ENCODE measurements at places on chromosomes 12 and 14. TPM values are rescaled to one million over a fixed set of nuclear protein-coding genes. Genes with fewer than 3 reads are reported as not detected.

- no peak for DNase-seq
- H3K27me3 ChIP-seq: no peaks in the 10 kb centered on the region
- no peaks in the 10 kb centered on the region for H3K36me3 ChIP-seq
These were observed 34.8 kb upstream of the PMCH start for GRCh38 chr12:102232446-102232845.

The GRIN2B gene
- 0.52 TPM for total RNA-seq

DNA sequence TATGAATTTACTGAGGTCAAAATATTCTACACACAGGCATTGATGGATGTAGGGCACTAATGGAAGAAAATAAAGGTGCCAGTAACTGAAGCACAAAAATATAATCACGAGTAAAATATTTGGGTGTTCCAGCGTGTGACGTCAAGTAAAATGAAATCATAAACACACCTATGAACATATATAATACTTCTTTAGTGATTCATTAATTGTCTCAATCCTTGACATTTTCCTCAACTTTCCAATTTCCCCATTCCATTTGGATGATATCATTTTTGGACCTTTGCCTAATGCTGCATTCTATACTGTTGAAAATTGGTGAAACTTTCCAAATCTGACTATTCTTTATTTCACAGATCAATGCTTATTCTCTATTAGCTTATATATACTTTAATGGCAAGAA lies 649.3 kb downstream of the GALC start:
- H3K36me3 ChIP-seq: no peaks in the 10 kb centered on the region
- H3K27me3 ChIP-seq: no peaks in the 10 kb centered on the region
- H3K4me1 ChIP-seq: no peaks in the 10 kb centered on the region
- H3K27ac ChIP-seq: no peak overlapping the region

The PLEKHD1 gene
- total RNA-seq: not detected

DNA sequence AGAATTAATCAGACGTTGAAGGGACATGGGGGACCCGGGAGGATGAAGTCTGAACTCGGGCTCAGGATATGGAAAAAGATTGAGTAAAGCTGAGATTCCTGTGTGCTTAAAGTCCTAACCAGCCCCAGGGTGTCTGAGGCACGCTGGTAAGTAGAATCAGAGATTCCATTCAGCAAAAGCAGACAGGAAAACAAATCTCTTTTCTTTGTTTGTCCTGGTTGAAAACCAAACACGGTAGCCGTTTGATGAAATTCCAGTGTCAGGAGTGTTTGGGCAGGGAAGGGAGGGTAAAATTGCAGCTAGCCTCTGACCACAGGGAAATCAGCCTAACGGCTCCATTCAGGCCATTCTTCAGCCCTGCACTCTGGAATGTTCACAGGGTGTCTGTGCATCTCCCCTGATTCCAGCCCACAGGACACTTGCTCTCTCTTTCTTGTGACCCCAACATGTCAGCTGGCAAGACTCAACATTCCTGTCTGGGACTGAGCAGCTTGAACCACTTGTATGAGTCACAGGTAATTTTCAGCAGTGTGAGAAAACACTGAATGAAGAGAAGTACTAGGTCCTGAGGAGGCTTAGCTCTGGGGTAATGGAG lies 31.0 kb downstream of the NINJ2 start:
- peak overlapping the region; percentile 73 for H3K27ac ChIP-seq
- H3K27me3 ChIP-seq: no peaks in the 10 kb centered on the region
- peak overlapping the region; percentile 4 for H3K4me3 ChIP-seq
- H3K4me1 ChIP-seq: peaks cover 18% of the 10 kb centered on the region
- no peaks in the 10 kb centered on the region for H3K36me3 ChIP-seq
- DNase-seq: peak; percentile 77

GRCh38 chr14:52044791-52045522 lies 23.9 kb downstream of the NID2 start:
- no peaks in the 10 kb centered on the region for H3K4me1 ChIP-seq
- H3K36me3 ChIP-seq: no peaks in the 10 kb centered on the region
- no peak overlapping the region for H3K27ac ChIP-seq
- no peak for DNase-seq
- H3K27me3 ChIP-seq: no peaks in the 10 kb centered on the region

The KRT6B gene
- total RNA-seq: not detected

The FAM181A gene
- not detected for total RNA-seq

DNA sequence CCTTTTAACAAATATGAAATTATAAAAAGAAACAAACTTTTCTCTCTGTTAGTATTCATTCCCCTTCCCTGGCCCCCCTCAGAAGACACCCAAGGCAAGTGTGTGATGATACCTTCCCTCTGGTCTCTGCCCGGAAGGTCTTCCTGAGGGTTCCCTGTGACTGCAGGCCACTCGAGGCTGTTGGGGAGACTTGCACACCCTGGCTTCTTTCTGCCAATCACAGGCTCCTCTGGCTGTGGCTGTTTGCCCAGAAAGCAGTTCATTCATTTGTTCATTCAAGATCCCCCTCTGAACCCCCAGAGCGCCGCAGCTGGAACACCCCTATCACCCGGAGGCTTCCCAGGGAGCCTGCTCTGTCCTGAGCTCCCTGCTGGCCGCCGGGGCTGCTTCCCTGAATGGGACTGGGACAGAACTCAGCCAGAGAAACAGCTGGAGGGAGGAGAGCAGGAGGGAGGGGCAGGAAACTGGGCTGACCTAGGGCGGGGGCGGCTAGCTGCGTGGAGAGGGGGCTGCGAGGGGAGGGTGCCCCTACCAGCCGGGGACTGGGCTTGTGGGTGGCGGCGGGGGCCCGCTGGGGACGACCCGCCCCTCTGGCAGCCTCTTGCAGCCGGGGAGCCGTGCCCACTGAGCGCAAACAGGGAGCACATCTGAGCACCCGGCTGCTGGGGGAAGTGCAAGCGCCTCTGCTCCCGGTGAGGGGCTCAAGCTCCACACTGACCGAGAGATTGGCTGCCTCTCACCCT lies at the start of gene CMKLR1:
Gene CMKLR1 (minus strand): TSS at position 397 of the 743 bp plus-strand sequence. CDS start 45,720 bp downstream, outside the sequence.
- H3K4me1 ChIP-seq: peaks cover 10% of the 10 kb centered on the region
- no peaks in the 10 kb centered on the region for H3K27me3 ChIP-seq
- peak; percentile 22 for DNase-seq
- no peak within 1 kb of the TSS for H3K27ac ChIP-seq
- H3K36me3 ChIP-seq: no peaks in the 10 kb centered on the region

The JDP2 gene
- total RNA-seq: 8.4 TPM

DNA sequence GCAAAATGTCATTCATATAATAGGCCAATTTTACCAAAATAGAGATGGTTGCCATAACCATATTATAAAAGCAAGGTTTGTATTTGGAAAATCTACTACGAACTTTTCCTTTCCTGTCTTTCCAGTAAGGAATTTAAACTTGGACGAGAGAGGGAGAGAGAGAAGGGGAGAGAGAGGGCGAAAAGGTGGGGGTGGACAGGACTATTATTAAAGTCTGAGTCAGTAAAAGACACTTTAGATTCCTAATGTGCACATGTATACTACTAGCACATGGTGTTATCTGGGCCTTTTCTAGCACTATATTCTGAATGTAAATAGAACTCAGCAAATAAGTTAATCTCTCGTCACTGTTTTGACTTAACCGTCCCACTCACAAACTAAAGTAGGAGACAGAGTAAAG lies 30.4 kb upstream of the FBLN5 start:
- no peak overlapping the region for H3K4me3 ChIP-seq
- DNase-seq: no peak
- no peak overlapping the region for H3K27ac ChIP-seq
- no peaks in the 10 kb centered on the region for H3K27me3 ChIP-seq

DNA sequence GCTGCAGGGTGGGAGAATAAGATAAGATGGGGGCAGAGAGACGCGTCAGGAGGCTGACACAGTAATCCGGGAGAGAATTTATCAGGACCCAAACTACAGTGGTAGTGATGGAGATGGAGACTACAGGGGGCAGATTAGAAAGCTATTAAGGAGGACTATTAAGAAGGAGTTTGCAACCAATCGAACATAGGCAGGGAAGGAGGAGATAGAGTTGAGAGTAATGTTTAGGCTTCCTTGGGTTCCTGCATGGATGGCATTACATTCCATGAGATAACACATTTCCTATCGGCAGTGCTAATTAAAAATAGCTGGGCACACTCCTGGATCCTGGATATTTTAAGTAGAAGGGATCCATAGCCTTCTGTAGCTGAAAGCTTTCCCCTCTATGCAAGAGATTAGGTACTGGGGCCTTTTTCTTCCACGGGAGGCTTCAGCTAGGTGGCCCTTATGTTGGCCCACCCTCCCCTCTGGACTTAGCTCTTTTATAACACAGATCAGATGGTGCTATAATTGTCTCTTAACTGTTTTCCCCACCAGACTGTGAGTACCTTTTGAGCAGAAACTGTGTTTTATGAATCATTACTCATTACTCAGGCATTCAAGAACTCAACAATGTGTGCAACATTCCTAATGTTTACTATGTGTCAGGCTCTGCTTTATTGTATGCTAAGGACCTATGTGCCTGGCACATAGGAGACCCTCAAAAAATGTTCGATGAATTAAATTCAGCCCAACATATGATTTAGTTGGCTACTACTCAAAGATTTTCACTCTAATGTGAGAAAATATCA lies 113.0 kb downstream of the RMST start:
- no peak for DNase-seq
- no peaks in the 10 kb centered on the region for H3K27me3 ChIP-seq
- no peak overlapping the region for H3K27ac ChIP-seq

DNA sequence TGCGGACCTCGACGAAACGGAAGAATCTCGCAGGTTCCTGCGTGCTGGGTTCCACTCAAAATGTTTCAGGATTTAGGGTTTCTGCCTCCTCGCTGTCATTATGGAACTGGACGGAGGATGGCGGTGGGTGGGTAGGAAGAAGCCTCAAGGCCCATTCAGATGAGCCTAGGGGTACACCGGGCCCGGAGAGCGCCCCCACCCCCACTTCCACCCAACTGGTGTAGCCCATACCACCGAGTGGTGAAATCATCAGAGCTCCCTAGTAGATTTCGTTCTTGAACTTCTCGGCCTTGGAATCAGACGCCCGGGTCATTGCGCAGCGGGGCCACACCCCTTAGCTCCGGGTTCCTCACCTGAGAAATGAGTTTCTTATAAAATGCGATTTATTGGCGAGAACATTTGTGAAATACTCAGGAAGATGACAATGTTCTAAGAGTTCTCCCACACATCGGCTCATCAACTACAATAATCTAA lies 13.3 kb upstream of the TBX3 start:
- peaks cover 100% of the 10 kb centered on the region for H3K27me3 ChIP-seq
- DNase-seq: no peak
- H3K36me3 ChIP-seq: no peaks in the 10 kb centered on the region
- peaks cover 16% of the 10 kb centered on the region for H3K4me1 ChIP-seq

DNA sequence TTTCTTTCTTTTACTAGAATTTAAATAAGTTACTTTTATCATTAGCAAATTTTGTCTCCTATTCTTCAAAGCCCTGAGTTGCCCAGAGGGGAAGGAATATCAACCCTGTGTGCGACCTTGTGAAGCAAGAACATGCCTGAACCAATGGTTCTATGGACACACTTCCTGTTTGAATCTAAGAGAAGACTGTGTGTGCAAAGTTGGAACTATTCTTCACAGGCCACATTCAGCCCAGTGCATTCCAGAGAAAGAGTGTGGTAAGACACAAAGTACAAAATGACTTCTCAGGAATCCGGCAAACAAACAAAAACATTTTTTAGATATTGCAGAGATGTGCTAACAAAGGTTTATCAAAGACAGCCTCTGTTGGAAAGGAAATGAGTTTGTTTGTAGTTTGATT lies 90.8 kb upstream of the PTPRQ start:
- H3K27ac ChIP-seq: no peak overlapping the region
- H3K27me3 ChIP-seq: no peaks in the 10 kb centered on the region
- no peak for DNase-seq
- H3K36me3 ChIP-seq: no peaks in the 10 kb centered on the region
- peaks cover 7% of the 10 kb centered on the region for H3K4me1 ChIP-seq

GRCh38 chr12:47165934-47166333 lies 86.2 kb upstream of the AMIGO2 start:
- no peak overlapping the region for H3K4me3 ChIP-seq
- no peaks in the 10 kb centered on the region for H3K4me1 ChIP-seq
- no peaks in the 10 kb centered on the region for H3K27me3 ChIP-seq
- DNase-seq: no peak
- no peaks in the 10 kb centered on the region for H3K36me3 ChIP-seq

The LRTM2 gene
- total RNA-seq: 0.09 TPM
